GM13977 (cell line): ENCODE measurements at places on chromosomes 5 and 9.
A peak's percentile ranks its signal among the peaks of the same experiment; 100 is the strongest.

- DNase-seq, result no peak
These were observed 96.2 kb downstream of the TRPM3 start for GRCh38 chr9:71025201-71025600.

- no peak for DNase-seq
These were observed 308.5 kb downstream of the ARRDC3 start for GRCh38 chr5:91074615-91075014.

DNA sequence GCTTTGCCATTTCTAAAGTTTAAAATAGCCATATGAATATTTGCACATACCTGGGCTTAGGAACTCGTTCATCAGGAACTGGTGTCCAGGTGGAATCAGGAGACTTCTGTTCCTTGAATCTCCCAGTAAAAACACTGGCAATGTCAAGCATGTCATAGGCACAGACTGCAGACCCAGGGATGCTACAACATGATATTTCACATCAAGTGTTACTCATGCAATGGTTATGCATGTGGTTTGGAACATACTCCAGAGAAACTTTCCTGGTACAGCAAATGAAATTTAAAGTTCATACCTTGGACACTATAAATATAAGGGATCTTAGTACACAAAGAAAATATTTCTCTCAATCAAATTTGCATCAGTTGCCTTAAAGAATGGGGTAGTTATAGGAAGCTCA lies 92.2 kb downstream of the SEMA6A start:
- no peak for DNase-seq

DNA sequence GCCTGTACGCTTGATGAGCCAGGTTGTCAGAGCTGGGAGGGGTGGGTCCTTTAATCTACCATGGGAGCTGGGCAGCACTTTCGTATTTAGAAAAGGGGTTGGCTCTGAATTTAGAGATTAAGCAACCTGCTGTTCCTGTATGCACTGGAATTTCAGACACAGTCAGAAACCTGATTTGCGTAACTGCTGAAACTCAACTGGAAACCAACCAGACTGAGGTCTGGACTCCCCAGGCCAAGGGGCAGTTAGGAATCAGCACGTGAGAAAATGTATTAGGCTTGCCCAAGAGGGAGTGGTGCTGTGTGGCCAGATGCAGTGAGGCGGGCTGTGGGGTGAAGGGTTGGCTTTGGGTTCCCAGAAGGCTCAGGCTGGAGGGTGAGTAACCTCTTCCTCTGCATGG lies 235.0 kb downstream of the GOLPH3 start:
- DNase-seq, result no peak

GRCh38 chr5:134585966-134586365 lies 46.7 kb downstream of the SAR1B start:
- DNase-seq, result peak; percentile 5

DNA sequence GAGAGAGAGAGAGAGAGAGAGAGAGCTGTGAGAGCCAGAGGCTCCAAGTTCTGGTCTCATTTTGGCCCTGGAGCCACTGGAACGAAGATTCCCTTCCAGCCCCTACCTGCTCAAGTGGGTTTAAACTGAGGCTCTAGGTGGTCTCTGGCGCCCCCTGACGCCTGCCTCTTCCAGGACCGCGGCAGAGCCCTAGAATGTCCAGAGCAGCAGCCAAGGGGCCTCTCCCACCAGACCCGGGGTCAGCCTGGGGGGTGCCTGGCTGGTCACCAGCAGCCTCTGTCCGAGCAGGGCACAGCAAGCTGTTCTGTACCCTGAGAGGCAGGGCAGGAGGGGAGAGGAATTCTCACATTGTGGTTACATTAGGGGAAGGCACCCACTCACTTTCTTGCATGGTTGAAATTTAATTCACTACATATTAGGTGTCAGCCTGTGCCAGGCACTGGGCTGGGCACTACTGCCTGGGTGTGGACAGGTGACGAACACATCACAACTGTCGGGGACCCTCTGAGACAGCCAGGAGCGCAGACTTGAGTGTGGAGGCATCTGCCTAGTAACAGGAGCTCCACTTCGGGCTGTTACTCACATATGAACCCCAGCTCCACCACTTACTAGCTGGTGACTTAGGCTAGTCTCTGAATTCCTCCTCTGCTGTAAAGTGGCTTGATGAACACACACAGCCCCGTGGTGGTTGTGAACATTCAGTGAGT lies 44.5 kb downstream of the AMBP start:
- peak; percentile 58 for DNase-seq

DNA sequence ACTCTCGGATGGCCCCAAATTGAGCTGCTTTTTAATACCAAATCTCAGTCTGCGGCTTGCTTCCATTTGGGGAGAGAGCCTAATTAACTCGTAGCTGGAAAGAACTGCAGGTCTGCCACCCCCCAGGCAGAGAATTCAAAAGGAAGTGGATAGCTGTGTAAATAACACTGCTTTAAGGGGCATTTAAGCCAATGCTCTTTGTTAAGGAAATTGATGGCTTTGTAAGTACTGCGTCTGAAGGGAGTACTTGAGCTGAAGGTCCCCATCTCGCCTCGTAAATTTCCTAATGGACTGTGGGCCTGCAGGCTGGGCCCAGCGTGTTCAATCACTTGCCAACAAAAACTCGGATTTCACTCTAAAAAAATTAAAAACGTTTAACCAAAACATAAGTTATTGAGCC lies 132.7 kb downstream of the PAPPA start:
- no peak for DNase-seq

- peak; percentile 15 for DNase-seq
These were observed 25.3 kb downstream of the AP3B1 start for GRCh38 chr5:78269088-78269703.

DNA sequence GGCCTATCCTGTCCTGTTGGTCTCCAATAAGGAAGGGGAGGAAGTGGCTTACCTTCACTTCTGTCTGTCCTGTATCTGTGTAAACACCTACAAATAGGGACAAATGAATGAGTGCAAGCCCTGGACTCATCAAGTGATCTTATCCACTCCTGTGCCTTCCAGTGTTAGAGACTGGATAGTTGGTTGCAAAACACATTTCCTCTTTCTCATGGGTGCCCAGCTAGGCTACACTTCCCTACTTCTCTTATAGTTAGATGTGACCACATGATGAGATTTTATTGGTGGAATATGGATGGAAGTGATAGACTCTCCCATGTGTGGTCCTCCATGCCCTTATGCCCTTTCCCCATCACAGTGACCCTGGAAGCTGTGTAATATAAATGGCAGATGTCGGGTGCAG lies 16.9 kb upstream of the PFDN1 start:
- DNase-seq, result no peak

- no peak for DNase-seq
These were observed 99.5 kb downstream of the PRDM9 start for GRCh38 chr5:23606927-23607326.

GRCh38 chr5:176733406-176734262 lies 76.7 kb upstream of the UNC5A start:
- no peak for DNase-seq

DNA sequence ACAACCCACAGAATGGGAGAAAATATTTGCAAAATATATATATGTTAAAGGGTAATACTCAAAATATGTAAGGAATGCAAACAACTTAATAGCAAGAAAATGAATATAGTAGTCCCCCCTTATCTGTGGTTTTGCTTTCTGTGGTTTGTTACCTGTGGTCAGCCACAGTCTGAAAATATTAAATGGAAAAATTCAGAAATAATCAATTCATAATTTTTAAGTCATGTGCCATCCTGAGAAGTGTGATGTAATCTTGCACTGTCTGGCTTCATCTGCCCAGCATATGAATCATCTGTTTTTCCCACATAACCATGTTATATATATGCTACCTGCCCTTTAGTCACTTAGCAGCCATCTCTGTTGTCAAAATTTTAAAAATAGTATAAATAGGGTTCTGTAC lies 11.7 kb downstream of the CER1 start:
- no peak for DNase-seq

DNA sequence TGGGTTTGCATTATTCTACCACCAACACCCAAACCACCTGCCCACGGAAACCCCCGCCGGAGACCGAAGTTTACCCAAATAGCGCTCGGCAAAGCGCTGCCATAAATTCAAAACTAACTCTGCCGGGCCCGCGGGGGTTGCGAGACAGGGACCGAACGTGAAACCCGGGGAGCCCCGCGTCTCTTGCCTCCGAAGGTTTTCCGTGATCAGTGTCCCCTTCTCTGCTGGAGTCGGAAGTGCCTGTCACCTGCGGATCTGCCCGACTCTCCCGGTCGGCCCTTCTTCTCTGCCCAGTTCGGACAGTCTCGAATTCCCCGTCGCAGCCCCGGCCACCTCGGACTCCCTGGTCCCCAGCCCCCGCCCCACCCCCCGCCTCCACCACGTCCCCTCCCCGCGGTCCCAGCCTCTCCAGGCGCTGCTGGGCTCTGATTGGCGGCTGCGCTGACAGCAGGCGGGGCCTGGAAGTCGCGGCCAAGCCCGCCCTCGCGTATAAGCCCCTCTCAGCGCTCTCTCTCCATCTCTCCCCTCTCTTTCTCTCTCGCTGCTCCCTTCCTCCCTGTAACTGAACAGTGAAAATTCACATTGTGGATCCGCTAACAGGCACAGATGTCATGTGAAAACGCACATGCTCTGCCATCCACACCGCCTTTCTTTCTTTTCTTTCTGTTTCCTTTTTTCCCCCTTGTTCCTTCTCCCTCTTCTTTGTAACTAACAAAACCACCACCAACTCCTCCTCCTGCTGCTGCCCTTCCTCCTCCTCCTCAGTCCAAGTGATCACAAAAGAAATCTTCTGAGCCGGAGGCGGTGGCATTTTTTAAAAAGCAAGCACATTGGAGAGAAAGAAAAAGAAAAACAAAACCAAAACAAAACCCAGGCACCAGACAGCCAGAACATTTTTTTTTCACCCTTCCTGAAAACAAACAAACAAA lies at the start of gene RORB:
Gene RORB (plus strand): TSS at position 517 of the 929 bp plus-strand sequence. CDS start 642 bp downstream, outside the sequence.
- peak; percentile 79 for DNase-seq

DNA sequence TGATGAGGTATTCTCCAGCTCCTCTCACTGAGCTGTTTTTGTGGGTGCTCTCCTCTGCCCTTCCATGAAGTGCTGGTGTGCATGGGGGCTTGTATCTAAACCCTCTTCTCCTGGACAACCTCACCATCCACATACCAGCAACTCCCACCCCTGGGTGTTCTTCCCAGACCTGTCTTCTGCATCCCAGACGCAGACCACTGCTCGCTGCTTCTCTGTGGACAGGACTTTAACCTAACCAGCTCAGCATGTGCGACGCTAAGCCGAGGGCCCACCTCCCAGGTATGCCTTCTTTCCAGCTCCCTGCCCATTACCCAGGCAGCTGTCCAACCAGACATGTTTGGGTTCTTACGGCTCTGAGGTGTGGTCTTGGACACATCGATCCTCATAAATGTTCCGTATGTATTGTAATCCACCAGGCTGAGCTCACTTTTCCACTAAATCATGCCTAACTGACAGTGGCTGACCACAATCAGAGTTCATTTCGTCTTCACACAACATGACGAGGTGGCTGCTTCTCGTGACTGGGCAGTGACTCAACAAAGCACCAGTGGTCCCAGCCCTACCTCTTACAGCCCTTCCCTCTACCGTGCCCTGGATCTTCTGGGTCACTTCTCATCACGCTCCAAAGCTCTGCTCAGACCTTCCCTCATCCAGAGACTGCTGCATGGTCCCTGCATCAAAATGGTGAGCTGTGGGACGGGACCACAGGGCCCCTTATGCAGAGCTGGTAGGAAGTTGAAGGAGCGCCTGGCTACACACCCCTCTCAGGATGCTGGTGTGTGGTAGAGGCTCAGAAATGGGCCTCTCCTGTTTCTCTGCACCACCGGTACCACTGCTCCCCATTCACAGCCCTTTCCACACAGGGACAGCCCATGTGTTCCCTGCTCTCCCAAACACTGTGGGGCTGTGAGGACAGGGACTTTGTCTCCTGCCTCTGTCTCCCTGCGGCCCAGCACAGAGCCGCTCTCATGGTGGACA lies 9.6 kb upstream of the PTGES2 start:
- DNase-seq, result no peak

- no peak for DNase-seq
These were observed 14.7 kb downstream of the NDUFS4 start for GRCh38 chr5:53575101-53575500.

GRCh38 chr5:60519372-60519771 lies 180.6 kb downstream of the DEPDC1B start:
- no peak for DNase-seq

DNA sequence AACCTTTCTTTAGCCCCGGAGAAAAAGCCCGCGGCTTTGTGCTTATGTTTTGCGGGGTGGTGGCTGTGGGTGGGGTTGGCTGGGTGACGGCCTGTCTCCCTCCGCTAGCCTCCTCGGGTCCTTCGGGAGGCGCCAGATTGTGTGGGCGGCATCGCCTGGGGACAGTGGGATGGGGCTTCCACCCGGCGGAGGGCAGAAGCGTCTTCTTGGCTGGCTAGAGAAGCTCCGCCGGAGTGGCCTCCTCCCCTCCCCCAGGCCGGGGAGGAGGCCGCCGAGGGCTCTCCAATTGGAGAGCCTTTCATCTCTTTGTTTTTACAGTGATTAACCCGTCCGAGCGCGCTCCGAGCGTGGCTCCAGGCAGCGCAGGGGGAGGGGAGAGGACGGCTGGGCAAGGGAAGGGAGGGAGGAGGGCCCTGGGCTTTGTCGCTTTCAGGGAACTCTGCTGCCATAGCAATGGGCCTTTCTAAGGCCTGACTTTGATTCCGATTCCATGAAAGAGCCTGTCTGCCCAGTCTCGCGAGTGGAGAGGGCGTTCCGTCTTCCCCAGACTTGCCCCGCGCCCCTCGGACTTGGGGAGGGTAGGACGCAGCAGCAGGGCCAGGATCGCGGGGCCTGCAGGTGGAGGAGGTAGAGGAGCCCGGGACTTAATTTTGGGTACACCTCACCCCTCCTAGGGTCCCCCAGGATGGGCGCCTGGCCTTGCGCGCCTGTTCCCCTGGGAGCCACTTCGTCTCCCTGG lies 36.7 kb upstream of the TIFAB start:
- DNase-seq, result no peak

- no peak for DNase-seq
These were observed 412.7 kb downstream of the EFNA5 start for GRCh38 chr5:107257885-107258520.

DNA sequence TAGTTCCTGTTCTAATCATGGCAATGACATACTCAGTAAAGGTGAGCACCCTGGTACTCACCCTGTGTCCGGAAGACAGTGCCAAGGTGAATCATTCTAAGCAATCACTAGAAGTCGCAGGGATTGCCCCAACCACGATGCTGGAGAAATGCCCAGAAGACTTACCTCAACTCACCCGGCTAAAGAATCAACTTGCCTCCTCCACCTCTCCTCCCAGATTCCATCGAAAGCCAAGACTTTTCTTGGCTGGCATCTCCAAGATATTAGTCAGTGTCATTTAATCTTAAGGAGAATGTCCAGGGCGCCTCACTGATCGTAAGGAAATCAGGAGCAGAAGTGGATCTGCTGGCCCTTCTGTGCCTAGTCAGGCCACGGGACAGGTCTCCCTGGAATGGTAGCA lies 204.9 kb downstream of the ERCC6L2 start:
- DNase-seq, result no peak
